ENCODE measurements at places on chromosomes 16 and 17. TPM values are rescaled to one million over a fixed set of nuclear protein-coding genes. Genes with fewer than 3 reads are reported as not detected.

- DNase-seq, result no peak
Measured at GRCh38 chr17:61986898-61987297, 59.1 kb upstream of the INTS2 start.

GRCh38 chr16:49058382-49058781, 223.3 kb downstream of the CBLN1 start:
- DNase-seq, result no peak

DNA sequence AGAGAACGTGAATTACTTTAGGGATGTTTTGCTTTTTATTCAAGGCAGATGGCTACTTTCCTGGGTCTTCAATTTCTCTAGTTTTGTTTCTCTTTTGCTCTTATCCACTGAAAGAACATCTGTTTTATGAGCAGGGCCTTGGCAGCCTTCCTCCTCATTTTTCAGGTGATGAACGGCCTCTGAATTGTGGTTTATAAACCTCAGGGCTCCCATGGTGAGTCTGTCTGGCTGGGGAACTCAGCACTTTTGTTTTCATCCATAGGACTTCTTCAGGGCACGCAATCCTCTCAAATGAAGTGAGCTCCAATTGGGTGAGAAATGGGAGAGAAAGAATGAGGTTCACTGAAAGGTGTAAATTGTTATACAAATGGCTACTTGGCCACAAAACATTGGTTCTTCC, 186.4 kb upstream of the ERCC4 start:
- no peak for DNase-seq

MMP28 gene
- total RNA-seq, result not detected

PRR15L gene
- 1.1 TPM for total RNA-seq

DNA sequence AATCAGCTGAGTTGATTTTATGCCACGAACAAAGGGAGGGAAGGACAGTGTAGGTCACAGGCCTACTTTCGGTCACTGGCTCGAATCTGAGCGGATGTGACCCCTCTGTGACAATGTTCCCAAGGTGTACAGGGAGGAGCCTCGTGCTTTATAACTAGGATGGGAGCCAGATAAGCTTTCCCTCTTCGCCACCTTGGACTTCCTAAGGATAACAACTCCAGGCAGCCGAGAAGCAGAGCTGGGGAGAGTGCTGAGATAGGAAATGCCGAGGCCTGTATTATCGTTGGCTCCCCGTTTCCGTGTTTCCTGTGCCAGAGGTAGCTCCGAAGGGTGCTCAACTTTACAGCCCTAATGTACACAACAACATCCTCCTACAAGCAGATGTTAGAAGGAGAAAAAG, 217.8 kb upstream of the IRX3 start:
- DNase-seq, result no peak

KRTAP1-3 gene
- total RNA-seq, result not detected

- peak; percentile 46 for DNase-seq
Measured at GRCh38 chr17:10278218-10278617, 79.8 kb upstream of the GAS7 start.

PLA2G15 gene
- total RNA-seq, result 10.2 TPM

- DNase-seq, result peak; percentile 75
Measured at GRCh38 chr16:77807-78443, at the start of gene MPG. MPG (plus strand) TSS chr16:78225; CDS start chr16:78310, 85 bp downstream.

DCXR gene
- total RNA-seq, result 114 TPM

DNA sequence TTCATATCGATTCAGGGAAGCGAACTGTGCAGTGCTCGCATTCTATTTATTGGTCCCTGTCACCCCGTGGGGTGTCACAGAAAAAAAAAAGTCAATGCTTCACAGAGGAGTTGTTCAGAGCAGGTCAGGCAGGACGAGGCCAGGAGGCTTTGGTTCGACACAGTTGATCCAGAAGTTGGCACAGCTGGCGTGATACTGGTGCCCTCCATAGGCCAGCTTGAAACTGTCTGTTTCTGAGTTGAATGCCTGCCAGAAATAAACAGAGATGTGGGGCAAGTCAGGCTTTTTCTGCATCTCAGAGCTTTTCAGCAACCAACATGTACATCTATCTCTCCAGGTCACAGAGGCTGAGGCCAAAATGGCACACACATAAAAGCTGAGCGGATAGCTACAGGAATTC, 29.1 kb downstream of the DUSP14 start:
- DNase-seq, result no peak

- no peak for DNase-seq
Measured at GRCh38 chr16:69351309-69352027, at the start of gene TMED6. TMED6 (minus strand) TSS chr16:69351786; CDS start chr16:69351753, 33 bp downstream.

DNA sequence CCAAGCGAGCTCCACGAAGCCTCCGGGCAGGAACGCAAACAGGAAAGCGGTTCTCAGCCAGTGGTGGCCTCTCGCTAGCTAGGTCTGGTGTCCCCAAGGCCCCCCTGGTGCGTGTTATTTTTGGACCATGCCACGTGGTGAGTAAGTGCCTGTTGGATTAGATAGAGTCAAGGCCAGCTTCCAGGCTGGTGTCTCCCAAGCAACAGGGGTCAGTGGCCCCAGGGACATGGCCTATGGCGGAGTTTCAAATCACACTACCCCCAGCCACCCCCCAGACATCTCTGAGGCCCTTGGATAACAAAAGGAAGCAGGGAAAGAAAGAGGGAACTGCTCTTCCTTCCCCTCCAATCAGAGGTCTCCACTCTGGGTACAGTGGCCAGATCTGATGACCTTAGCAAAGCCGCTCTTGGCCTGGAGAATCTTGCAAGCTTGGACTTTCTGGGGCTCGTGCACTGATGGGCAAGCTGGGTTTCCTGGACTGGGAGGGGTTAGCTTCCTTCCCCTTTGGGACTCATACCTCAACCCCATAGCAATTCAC, 58.2 kb downstream of the MAF start:
- DNase-seq, result no peak

GRCh38 chr17:6164996-6165395, 94.8 kb downstream of the WSCD1 start:
- no peak for DNase-seq

TBC1D28 gene
- 0.09 TPM for total RNA-seq

DNA sequence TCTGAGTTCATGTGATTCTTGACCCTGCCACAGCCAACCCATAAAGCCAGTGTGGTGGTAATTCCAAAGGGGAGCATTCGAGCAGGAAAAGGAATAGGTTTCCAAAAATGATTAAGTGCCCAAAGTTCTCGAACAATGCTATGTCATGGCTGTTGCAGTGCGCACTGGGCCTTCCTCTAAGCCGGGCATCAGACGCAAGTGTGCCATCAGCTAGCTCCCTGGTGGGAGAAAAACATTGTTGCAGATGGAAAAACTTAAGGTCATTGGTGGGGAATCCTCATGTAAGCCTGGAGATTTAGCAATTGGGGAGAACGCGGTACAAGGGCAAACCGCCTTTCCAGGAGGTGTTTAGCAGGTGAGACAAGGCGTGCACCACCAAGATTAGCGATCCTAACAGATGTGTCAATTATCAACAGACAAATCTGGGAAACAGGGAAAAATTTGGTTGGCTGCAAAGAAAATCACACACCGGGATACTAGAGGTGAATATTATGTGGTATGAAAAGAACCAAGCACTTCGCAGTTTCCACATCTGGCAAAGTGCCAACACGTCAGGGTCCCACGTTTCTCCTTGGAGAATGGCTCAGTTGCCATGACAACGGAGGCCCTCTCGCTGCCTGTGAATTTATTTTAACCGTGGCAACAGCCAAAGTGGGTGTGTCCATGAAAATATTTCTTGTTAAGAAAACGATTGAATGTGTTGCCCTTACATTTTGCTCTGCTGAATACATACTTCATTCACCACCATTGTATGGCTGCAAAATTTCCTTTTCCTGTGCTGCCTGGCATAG, 118.5 kb upstream of the CACNG5 start:
- DNase-seq, result no peak

- no peak for DNase-seq
Measured at GRCh38 chr16:72829846-72830775, 217.8 kb downstream of the ZFHX3 start.

- DNase-seq, result no peak
Measured at GRCh38 chr17:67441052-67441895, 64.2 kb downstream of the PITPNC1 start.

DNA sequence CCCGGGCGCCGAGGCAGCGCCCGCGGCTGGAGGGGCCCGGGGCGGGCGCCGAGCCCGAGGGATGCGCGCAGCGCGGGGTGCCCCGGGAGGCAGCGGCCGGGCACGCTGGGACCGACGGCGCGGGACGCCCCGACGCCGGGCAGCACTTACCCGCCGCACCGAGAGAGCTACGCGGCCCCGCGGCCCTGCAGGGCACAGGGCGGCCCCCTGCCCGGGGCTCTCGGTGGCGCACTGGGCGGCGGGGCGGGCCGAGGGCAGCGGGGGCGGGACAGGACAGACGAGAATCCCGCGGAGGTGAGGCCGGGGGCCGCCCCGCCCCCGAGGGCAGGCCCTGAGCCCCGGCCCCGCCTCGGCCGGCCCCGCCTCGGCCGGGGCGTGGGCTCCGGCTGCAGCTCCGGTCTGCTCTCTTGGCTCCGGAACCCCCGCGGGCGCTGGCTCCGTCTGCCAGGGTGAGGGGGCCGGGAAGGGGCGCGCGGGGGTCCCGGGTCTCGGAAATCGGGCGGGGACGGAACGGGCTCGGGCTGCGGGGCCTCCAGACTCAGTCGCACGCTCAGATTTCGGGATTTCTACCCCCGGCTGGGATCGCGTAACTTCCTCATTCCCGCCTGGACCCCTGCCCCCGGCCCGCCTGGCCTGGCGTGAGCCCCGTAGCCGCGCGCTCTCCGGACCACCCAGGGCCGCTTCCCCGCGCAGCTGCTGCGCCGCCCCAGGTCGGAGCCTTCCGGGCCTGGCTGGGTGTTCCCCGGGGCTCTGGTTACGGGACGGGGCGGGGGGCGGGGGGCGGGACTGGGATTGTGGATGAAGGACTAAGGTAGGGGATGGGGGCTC, at the start of gene PLD2:
PLD2 (plus strand) TSS at position 376 of the 828 bp plus-strand sequence. CDS start 621 bp downstream, outside the sequence.
- DNase-seq, result peak; percentile 85

GRCh38 chr17:28841901-28842281, 699 bp downstream of the FAM222B start:
- DNase-seq, result peak; percentile 7

SPSB3 gene
- total RNA-seq, result 28.4 TPM

ZNF785 gene
- total RNA-seq, result 16.0 TPM
